Bronchial epithelial cell (primary cell): ENCODE measurements at places on chromosomes 2 and 18. TPM values are rescaled to one million over a fixed set of nuclear protein-coding genes. Genes with fewer than 3 reads are reported as not detected.
A peak's percentile ranks its signal among the peaks of the same experiment; 100 is the strongest.

The TRIM43 gene
- under 0.01 TPM in 1 of 2 replicates, not detected in the other for total RNA-seq

DNA sequence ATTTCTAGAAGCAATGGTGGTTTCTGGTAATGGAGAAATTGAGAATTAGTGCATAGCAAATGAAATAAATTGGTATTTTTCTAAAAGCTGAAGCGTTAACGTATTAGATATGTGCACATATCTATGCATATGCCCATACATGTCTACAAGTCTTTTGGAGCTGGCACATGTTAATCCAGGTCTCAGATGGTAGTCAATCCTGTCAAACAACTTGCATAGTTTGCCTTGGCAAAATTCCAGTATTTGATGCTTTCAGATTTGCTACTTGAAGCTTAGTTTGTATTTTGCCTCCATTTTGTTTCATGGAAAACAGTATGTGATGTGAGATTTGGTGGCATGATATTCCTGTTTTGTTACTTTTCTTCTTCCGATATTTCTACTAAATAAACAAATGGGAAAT is 304.6 kb downstream of the PARD3B start:
- peak; percentile 94 for DNase-seq

The FAM161A gene
- 0.53 and 0.90 TPM in 2 replicates for total RNA-seq

DNA sequence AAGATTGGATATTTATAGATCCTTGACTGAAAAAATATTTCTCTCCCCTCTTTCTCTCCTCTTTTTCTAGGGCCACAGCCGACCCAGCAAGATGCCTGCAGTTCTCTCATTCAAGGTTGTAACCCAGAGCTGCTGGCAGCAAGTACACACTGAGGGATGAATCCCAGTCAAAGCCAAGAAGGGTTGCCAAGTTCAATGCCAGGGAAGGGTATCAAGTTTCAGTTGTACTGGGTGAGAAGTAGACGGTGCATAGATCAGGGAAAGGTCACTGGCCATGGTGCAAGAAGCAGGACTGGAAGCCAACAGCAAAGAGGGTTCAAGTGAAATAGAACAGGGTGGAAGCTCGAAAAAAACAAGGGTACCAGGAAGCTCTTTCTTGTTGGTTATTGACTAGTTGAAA is 170.2 kb downstream of the NRP2 start:
- DNase-seq = no peak

The ALPG gene
- total RNA-seq = not detected in 2 replicates
